Astrocyte of the spinal cord (primary cell): ENCODE measurements at places on chromosomes 11 and 22.
A peak's percentile ranks its signal among the peaks of the same experiment; 100 is the strongest.

GRCh38 chr22:39410264-39410663, 10.7 kb downstream of the TAB1 start:
- no peak for DNase-seq

DNA sequence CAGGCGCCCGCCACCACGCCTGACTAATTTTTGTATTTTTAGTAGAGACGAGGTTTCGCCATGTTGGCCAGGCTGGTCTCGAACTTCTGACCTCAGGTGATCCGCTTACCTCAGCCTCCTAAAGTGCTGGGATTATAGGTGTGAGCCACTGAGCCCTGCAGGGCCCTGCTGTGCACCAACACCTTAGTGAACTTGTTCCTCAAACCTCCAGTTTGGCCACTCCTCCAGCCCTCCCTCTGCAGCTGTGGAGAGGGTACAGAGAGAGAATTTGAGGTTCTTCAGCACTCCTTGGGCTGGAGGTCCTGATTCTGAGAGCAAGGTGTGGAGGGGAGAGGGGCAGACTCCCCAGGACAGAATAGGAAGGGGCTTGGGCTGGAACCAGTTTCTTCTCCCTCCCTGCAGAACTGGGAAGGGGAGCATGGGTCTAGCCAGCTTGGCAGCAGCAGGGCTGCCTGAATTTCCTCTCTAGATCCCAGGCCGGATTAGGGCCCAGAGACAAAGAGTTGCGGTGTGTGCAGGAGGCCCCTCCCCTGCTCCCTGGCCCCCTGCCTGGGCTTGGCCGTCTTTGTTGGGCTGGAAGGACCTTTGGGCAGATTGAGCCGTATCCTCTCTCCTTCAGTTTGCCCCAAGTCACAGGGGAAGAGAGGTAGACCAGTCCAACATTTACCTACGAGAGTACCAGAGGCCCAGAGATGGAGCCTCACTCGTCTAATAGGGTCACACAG, 2.3 kb upstream of the PEX16 start:
- DNase-seq = no peak

- DNase-seq = no peak
Measured at GRCh38 chr11:125787827-125788226, at the start of gene PATE3. PATE3 (plus strand) TSS chr11:125788127; CDS start chr11:125788152, 25 bp downstream.

GRCh38 chr11:2465202-2466068, 20.6 kb downstream of the KCNQ1 start:
- no peak for DNase-seq

- DNase-seq = no peak
Measured at GRCh38 chr22:32721328-32722180, 80.0 kb upstream of the TIMP3 start.

DNA sequence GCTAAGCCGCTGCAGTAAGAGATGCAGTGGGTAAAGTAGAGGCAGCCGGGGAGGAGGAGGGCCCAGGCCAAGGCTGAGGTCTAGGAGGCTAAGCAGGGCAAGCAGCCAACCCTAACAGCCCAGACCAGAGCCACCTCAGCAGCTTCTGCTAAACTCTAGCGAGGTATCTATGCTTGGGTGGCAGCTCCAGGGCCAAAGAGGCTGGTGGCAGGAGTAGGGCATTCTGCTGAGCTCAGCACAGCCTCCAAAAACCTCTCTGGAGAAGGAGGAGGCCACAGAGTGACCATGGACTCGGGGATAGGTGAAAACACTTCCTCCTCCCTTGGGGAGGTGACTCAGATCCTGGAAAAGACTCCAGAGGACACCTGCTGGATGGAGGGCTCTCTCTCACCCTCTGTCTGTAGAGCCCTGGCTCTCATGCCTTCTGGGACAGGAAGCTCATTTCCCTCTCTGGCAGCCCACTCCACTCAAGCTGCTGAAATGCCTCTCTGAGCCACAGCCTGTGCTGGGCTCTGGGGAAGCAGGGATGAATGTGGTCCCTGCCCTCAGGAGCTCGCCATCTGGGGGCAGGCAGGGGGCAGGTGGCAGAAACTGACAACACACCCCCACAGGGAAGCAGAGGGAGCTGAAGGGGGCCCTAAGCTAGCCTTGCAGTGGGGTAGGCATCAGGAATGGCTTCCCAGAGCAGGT, 16.5 kb upstream of the TPBGL start:
- DNase-seq = no peak

GRCh38 chr11:3171931-3172560, 6.9 kb upstream of the OSBPL5 start:
- no peak for DNase-seq

- peak; percentile 44 for DNase-seq
Measured at GRCh38 chr11:62879235-62879978, 1.3 kb upstream of the SLC3A2 start.

- DNase-seq = no peak
Measured at GRCh38 chr11:75498556-75499255, 27.0 kb downstream of the GDPD5 start.

- DNase-seq = no peak
Measured at GRCh38 chr22:20060700-20061480, 19.2 kb upstream of the DGCR8 start.

DNA sequence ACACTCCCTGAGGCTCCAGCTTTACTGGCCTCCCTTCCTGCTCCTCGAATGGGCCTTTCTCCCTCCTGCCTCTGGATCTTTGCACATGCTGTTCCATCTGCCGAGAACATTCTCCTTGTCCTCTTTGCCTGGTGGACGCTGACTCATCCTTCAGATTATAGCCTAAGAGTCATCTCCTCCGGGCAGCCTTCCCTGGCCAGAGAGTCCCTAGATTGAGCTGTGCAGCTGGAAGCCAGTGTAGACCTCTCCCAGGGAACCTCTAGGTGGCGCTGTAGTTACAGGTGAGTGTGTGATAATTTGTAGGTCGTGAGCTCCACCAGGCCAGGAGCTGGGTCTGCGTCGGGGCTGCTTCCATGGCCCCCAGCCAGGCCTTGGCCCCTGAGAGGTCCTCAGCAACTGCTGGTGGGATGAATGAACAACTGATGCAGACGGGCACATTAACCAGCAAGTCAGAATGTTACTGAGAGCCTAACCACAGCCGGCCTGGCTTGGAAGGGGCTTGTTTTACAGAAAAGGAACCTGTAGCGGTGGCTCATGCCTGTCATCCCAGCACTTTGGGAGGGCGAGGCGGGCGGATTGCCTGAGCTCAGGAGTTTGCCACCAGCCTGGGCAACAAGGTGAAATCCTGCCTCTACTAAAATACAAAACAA, 8.7 kb downstream of the PNPLA5 start:
- peak; percentile 68 for DNase-seq

- DNase-seq = no peak
Measured at GRCh38 chr11:33643167-33643824, 57.3 kb downstream of the C11orf91 start.

DNA sequence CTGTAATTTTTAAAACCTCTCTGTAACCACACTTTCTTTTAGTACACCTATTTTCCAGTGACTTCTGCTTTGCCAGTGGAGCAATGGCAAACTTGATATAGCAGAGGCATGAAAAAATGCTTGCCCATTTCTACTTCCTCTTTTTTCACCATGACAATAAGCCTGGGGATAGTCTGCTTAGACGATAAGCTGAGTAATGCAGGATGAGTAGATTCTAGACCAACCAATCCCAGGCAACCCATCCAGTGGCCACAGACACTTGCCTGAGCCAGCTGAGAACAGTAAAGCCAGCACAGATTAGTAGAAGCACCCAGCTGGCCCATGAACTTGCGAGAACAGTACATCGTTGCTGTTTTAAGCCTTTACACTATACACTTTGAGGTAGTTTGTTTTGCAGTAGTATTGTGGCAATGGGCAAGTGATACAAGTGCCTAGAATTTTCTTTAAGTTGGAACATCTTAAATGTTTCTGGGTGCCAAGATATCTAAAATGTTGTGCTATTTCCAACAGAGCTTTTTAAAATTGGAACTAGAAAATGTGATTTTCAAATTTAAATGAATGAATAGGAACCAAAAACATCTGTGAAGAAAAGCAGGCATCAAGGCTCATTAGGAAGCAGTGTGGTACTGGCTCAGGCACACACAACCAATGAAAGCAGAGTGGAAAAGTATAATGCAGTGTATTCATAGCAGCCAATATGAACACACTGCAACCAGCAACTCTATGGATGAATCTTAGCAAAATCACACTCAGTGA, 37.7 kb downstream of the DDI1 start:
- no peak for DNase-seq

GRCh38 chr11:19951558-19952115, 208.6 kb downstream of the DBX1 start:
- peak; percentile 73 for DNase-seq

GRCh38 chr11:64726211-64726641, 3.2 kb upstream of the NRXN2 start:
- no peak for DNase-seq

- no peak for DNase-seq
Measured at GRCh38 chr11:104529213-104529612, 365.3 kb upstream of the PDGFD start.

DNA sequence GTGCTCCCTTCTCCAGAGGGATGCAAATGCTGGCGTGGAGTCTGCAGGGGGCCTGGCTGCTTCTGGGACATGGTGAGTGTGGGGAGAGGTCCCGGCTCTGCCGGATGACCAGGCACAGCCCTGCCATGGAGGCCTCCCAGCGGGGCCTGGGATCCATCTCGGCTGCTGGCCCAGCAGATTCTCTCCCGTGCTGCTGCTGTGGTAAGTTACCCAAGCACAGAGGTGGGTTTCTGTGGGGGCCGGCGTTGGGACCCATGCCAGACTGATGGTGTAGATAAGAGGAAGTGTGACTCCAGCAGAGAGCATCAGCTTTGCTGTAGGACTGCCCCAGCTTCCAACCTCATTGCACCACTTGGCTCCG, 147.5 kb upstream of the B3GAT1 start:
- no peak for DNase-seq

GRCh38 chr11:117814766-117815261, 9.7 kb downstream of the FXYD2 start:
- peak; percentile 27 for DNase-seq

GRCh38 chr11:16737818-16738192, 642 bp upstream of the C11orf58 start:
- DNase-seq = no peak

DNA sequence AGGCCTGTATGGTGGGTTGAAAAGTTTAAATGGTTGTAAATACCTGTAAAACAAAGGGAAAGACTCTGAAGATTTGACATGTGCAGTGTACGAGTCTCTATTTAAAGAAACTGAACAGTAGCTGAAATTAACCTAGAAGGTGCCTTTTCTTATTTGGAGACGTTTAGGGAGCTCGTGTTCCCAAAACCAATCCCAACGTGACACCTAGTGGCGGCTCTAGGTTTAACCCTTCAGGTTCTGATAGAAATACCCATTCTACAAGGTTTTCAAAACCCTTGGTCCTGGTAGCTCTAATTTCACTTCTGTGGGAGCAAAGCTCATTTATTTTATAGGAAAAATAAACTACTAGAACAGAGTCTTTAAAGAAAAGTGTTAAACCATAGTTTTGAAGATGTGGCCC, 258.3 kb downstream of the LRRC4C start:
- DNase-seq = peak; percentile 30

DNA sequence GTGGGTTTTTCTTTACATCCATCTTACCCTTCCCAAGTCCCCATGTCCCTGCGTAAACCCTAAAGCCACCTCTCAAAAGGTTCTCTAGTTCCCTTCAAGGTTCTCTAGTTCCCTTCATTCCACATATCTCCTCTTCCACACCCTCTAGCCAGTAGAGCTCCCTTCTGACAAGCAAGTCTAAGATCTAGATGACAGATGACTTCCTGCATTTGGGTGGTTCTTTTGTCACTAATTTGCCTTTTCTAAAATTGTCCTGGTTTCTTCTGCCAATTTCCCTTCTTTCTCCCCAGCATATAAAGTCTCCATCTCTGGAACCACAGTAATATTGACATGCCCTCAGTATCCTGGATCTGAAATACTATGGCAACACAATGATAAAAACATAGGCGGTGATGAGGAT, 7.8 kb downstream of the CD3E start:
- DNase-seq = no peak

DNA sequence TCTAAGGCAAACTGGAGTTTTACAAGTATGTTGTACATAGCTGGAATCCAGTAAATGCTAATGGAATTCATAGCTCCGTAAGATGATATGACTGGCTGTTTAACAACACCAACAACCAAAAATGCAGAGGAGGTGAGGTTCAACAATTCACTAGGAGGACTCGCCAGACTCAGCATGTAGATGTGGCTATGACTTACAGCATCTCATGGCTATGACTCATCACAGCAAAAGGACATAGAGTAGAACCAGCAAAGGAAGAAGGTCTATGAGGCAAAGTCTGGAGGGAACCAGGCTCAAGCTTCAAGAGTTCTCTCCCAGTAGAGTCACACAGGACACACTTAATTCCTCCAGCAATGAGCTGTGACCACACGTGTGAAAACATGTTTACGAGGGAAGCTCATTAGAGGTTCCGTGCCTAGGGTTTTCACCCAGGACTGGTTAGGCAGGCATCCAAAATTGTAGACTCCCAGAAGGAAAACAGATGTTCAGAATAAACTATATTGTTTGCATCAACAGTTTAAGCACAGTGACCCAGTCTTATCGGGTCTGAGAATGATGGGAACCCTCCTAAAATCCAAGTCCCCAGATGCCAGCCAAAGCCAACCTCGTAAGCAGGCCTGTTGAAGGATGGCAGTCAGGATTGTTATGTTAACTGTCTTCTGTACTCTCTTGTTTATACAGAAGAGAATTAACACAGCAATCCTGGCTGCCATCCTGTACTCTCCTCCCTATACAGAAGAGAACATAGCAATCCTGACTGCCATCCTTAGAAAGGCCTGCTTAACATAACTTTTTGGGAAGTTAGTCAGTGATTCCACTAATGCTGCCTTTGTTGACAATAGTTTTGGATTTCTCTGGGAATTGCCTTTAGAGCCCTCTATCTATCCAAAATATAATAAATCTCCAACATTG, 116.6 kb downstream of the LARGE1 start:
- DNase-seq = peak; percentile 56

GRCh38 chr11:24833573-24833972, 336.7 kb downstream of the LUZP2 start:
- DNase-seq = no peak

- DNase-seq = peak; percentile 60
Measured at GRCh38 chr11:123430721-123431497, 840 bp downstream of the GRAMD1B start.

GRCh38 chr11:100769165-100769564, 82.1 kb downstream of the ARHGAP42 start:
- DNase-seq = no peak

DNA sequence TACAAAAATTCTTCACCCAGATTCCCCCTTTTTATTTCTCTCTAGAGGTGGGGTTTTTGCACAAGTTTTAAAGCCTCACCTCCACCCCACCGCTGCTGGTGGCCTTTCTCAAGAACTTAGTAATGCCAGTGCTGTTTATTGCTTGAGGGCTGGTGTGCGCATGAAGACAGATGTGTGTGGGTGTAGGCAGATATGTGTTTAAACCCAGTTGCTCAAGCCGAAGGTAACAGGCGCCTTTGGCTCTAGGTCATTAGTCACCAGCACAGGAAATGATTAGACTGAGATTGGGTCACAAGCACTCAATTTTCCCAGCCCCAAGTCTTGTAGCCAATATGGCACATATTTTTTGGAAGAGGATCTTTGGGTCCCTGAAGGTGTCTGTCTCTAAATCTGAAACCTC, 2.7 kb upstream of the CLMP start:
- no peak for DNase-seq

DNA sequence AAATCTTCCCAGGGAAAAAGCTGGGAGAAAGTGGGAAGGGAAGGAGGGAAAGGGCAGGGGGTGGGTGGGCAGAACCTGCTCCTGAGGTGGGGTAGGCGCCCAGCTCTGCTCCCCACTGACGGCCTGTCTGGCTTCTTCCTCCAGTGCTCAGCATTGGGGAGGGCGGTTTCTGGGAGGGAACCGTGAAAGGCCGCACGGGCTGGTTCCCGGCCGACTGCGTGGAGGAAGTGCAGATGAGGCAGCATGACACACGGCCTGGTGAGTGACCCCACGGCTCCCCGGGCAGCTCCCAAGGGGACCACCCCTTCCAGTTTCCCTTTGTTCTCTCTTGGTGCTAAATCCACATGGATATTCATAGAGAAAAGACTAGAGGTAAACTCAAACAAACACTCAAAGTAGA, 25.9 kb downstream of the SHANK3 start:
- DNase-seq = no peak
